ENCODE measurements at places on chromosomes 2 and 18.

DNA sequence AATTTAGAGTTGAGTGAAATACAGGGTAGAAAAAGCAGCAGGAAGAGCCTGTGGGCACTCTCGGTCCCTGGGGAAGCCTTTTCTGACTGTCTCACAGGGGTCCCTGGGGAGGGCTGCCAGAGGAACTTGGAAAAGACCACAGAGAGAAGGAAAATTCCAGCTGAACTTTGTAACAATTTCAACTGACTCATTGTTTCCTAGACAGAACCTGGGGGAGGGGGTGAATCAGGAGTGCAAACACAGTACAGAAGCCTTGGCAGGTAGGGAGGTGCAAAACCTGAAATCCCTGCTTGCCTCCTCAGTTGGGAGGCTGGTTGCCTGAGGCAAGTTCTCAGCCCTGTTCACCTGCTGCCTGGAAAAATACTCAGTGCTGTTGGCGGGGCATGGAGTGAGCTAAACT is 106.8 kb downstream of the GRB14 start:
- no peak for DNase-seq

GRCh38 chr18:56035546-56035945 is 447.6 kb upstream of the TCF4 start:
- no peak for DNase-seq

DNA sequence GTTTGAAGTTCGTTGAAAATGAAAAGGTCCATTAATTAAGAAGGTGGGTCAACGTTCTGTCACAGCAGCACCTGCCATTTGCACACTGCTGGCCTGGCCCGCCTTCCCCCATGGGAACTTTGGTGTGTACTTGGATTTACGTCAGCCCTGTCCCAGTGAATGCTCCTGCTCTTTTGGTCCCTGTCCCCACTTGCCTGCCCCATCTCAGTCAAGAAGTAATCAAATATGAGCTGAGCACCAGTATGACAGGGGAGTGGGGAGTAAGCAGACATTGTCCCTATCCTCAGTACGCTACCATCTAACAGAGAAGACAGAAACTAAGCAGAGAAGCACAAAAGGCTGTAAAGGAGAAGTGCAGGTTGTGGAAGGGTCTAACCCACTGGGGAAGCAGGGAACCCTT is 65.1 kb downstream of the SLC4A3 start:
- DNase-seq = no peak

- no peak for DNase-seq
Observed at GRCh38 chr2:41180387-41180786, 728.5 kb upstream of the SLC8A1 start.

- no peak for DNase-seq
Observed at GRCh38 chr2:169119851-169120250, 50.5 kb downstream of the DHRS9 start.

DNA sequence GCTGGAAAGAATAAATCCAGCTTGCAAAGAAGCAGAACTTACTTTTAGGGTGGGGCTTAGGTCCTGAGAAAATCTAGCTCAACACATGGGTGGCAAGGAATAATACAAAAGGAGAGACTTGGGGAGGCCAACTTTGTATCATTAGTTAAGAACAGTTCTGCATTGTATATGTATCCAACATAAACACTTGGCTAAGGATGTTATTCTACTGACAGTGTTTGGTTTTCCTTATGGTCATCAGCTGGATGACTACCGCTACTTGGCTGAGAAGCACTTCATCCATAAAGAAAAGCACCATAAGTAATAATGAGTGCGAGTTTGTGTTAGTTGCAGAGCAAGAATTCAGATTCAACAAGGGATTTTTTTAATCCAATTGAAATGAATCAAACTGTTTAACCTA is 614.9 kb downstream of the ARHGAP15 start:
- no peak for DNase-seq

DNA sequence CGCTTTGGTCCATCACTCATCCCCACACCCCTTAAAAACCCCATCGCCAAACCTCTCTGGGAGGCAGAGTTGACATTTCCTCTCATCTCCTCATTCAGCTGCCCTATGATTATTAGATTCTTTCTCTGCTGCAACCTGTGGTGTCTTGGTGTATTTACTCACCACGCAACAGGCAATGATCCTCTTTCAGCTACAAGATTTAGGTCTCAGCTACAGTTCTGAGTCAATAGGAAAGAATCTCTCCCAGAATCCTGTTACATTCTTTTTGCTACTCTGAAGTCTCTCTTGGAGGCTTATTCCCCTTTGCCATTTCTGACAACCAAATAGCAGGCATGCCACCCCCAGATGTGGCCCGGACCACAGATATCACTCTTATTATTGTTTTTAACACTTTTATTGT is 468.3 kb upstream of the GYPC start:
- DNase-seq = no peak

DNA sequence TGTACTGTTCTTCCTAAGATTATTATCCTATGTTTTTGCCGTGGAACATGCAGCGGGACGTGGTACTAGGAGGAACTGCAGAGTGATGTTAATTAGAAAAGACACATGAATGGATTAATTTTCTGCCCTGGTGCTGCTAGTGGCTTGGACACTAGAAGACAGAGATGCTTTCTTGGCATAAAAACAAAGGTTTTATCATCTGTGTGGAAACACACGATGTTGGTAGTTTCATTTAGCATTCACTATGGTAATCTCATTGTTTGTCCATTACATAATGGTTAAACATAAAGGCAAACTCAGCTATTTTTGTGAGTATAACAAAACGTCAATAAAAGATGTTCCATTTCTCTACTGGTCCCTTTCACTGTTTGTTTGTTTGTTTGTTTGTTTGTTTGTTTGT is 22.8 kb downstream of the COL6A3 start:
- no peak for DNase-seq

DNA sequence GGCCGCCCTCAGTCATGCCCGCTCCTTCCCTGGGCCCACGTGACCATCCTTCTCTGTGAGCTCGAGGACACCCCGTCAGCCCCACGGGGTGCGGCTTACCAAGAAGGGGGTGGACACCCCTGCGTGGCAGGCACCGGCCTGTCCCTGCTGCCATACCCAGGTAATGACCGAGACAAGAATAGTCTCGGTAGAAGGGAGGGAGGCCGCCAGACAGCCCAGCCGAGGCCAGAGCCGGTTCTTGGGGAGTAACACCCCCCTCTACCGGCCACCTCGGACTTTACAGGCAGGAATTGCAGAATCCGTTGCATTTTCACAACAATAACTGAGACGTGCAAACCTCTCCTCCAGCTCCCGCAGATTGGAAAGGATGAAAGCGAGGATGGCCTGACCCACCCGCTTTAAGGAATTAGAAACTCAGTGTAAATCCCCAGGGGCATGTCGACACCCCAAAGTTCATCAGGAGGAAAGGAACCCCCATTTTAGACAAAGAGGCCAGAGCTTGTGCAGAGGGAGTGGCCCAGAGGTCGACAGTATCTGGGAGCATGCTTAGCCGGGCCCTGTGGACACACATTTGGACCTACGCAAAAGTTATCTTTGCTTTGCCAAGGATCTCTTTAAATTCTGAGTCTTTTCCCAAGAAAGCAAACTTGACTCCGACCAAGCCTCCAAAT is 60.1 kb upstream of the GLI2 start:
- DNase-seq = no peak

- DNase-seq = no peak
Observed at GRCh38 chr2:223047260-223047761, 4.7 kb upstream of the KCNE4 start.

- DNase-seq = no peak
Observed at GRCh38 chr2:45329045-45329677, 281.9 kb downstream of the SRBD1 start.

- no peak for DNase-seq
Observed at GRCh38 chr2:19728125-19728524, 173.7 kb downstream of the TTC32 start.
